NCI-H1436 (cell line): ENCODE measurements at places on chromosomes 12 and 14.

DNA sequence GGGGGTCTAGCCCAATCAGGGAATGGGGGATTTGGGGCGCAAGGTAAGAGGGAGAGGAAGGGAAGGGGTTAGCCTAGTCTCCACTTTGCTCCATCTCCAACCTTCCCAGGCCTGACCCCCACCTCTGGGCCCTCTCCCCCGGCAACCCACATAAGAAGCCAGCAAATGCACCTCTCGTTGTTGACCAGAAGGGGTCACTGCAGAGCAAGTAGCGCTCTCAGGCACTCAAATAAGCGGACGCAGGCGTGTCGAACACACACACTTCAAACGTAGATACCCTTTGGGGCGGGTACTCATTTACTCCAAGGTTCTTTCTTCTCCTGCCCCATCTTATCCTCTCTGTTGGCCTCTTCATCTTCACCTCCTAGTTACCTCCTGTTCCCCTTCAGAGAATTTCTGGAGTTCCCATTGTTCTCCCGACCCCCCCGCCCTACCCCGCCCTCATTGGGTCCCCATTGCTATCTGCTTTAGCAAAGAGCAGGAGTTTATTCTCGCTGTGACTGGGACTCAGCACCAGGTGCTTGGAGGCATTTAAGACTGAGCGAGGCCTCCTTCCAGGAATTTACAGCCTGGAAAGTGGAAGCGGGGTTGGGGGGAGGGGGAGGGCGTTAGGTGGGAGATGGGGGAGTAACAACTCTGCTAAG is 1.5 kb upstream of the SRRM4 start:
- peak; percentile 73 for DNase-seq

DNA sequence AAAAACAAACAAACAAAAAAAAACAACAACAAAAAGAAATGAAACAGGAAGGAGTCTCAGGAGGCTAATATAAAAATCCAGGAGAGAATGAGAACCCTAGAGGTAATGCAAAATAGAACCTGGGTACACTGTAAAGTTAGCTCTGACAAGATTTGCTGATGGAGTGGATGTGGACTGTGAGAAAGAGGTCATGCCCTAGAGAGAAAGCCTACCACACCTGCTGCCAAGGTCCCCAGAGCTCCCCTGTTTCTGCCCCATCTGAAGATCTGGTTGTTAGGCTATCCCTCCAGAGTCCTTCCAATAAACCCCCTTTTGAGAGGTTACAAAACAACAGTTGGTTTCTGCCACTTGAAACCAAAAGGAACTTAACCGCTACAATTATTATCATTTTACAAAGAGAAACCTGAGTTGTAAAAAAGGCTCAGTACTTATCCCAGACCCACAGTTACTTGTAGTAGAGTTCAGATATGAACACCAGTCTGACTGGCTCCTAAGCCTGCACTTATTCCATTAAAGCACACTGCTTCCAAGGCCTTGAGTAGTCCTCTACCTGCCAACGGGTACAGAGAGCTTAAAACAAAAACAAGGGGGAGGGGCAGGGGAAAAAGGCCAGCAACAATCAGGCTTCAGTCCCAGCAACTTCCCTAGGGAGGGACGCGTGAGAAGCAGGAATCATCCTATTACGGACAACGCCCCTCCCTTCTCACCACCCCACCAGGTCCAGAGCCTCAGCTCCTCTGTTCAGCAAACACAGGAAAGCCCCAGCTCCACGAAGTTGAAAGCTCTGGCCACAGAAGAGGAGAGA is 27.7 kb downstream of the PPP1R13B start:
- DNase-seq: peak; percentile 56

GRCh38 chr12:5154091-5154490 is 110.4 kb downstream of the KCNA5 start:
- DNase-seq: no peak

DNA sequence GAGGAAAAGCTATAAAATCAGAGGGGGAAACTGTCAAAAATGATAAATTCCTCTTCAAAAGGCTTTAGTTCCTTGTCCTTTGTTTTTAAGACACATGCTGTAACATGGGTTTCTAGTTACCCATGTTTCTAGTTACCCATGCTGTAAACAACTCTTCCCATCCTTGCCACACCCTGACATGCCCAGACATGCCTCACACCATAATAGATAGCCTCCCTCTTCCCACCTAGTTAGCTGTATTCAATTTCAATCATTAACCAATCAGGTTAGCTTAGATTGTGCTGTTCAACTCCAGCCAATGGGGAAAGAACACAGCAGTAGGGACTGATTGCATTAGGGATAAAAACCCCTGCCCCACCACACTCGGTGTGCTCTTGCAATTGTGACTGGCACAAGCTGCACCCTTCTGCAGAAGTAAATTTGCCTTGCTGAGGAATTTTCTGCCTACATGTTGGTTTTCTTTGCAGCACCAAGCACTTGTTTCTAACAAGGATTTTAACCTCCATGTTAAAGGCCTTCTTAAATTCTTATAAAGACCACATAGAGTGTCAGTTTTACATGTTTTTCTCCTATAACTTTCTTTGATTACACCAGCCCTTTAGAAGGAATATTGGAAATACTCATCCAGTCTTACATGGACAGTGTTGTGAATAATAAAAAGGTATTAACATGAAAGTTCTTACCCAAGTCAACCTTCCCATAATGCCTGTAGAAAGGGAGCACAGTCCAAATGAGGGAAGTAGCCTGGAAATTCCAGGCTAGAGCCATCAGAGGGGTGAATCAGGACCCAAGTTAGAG is 32.5 kb upstream of the LALBA start:
- no peak for DNase-seq

GRCh38 chr14:57692671-57693070 is 173.2 kb downstream of the SLC35F4 start:
- DNase-seq: no peak

- DNase-seq: no peak
Measured at GRCh38 chr14:51604073-51604472, 47.6 kb upstream of the FRMD6 start.

DNA sequence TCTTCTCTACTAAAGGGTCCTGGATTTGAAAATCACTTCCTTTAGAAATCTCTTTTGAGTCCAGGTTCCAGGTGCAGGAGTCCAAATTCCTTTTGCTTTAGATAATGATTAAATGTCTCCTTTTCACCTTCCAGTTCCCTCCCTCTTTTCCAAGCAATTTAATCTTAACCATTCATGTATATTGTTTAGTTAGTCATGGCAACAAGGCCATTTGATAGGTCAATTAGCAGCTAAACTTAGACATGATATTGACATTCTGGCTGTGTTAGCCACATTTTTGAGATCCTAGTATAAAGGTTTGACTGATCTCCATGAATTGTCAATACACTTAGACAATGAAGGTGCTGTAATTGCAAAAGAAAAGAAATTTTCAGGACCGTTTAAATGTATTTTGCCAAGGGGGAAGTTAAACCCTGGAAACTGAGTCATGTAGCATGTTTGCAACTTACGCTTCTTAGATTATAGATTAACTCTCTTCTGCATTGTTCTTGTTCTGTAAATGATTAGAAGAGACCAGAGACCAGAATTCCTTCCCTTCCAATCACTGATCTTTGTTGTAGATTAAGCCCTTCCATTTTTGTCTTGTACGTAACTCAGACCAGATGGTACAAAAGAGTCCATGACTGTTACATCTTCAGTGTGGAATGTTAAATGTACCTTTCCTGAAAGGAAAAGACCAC is 12.4 kb upstream of the C12orf75 start:
- DNase-seq: peak; percentile 50

GRCh38 chr12:111642681-111643426 is 42.9 kb downstream of the BRAP start:
- no peak for DNase-seq

GRCh38 chr12:27333403-27334009 is 870 bp downstream of the BMAL2 start:
- DNase-seq: peak; percentile 10

GRCh38 chr12:121810833-121811433 is 7.1 kb downstream of the SETD1B start:
- DNase-seq: no peak

DNA sequence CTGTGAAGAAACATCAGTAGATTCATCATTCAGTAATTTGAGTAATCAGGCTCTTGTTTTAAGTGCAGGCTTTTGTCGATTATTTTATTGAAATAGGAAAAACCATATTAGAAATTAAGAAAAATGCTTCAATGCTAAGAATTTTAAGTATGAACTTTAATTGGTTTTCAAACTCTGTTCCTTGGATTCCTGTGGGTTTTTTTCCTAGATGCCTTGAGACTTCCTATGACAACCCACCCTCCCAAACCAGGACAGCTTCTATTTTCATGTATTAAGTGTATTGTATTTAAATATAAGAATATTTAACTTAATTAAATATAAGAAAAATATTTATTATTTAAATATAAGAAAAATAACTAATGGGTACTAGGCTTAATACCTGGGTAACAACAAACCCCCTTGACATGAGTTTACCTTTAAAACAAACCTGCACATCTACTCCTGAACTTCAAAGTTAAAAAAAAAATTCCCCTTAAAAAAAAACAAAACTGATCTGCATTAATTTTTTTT is 3.0 kb downstream of the ARHGAP5 start:
- DNase-seq: no peak

GRCh38 chr12:57460841-57461275 is 1.3 kb downstream of the GLI1 start:
- no peak for DNase-seq

DNA sequence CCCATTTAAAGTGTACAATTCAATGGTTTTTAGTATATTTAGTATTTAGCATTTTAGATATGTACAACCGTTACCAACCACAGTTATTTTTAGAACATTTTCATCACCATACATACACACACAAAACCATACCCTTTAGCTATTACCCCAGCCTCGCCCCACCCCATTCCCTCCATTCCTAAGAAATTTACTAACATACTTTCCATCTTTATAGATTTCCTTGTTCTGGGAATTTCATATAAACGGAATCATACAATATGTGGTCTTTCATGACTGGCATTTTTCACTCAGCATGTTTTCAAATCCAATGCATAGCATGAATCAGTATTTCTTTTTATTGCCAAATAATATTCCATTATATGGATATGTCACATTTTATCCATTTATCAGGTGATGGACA is 101.5 kb downstream of the TAOK3 start:
- no peak for DNase-seq

- no peak for DNase-seq
Measured at GRCh38 chr14:50010752-50011151, 105.6 kb downstream of the VCPKMT start.

DNA sequence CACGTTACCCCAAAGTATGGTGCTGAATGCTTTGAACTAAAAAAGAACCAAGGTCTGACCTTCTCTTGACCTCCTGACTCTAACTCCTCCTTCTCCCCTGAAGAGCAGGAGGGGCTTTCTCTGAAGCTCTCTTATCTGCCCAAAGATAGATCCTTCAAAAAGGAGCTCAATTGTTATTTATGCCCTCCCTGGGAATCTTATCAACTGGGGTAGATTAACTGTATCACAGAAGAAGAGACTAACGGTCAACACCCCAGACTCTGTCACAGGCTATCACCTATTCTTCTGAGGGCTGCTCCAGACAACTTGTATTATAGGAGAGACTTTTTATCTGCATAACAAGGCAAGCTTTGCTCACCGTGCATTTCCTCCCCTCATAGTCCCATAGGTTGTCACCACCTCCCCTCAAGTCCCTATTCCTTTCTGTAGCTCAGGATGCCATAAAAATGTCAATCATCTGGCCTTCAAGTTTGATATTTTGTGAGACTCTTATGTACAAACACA is 86.6 kb downstream of the PAPLN start:
- DNase-seq: no peak

DNA sequence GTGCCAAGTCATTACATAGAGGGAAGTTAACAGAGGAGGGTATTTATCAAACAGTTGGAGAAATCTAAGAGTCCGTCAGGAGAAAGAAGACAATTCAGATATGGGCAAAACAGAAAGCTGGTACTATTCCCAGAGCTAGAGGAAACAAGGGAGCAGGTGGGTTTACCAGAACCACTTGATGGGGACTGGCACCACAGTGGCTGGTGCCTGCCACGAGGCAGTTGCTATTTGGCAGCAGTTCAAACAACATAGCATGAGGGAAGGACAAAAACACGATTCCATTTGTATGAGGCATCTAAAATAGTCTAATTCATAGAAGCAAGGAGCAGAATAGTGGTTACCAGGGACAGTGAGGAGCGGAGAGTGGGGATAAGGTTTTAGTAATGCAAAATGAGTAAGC is 24.6 kb upstream of the KLRD1 start:
- DNase-seq: no peak

DNA sequence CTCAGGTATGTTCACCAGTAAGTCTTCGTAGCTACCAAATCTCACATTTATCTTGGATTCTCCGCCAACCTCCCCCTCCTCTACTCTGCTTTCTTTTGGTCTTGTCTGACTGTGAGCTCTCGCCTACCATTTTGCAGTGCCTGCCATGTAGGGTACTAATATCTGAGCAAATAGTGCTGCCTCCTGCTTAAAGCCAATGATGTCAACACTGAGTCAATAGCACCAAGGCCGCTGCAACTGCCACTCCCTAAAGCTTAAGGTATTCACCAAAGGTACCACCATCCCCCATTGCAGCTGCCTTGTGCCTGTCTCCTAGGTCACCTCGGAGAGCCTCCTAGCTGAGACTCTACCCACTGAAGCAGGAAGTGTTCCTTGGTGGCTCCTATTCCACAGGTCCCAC is 114.8 kb upstream of the FUT8 start:
- no peak for DNase-seq

DNA sequence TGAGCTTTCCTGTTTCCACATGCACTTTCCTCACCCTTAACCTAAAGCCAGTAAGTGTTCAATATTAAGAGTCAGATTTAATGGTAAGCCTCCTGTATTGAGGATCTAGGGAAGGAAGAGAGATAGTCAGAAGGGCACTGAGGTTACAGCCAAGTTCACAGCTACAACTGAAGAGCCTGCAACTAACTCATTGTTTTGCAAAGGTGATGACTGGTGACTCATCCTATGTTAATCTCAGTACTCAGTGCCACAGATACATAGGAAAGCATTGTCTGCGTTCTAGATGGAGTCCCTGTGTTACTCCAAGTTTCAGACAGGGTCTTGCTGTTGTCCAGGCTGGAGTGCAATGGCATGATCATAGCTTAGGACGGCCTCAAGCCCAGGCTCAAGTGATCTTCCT is 157.0 kb upstream of the RBM19 start:
- no peak for DNase-seq

- DNase-seq: peak; percentile 39
Measured at GRCh38 chr12:8687846-8688601, 9.8 kb upstream of the RIMKLB start.

DNA sequence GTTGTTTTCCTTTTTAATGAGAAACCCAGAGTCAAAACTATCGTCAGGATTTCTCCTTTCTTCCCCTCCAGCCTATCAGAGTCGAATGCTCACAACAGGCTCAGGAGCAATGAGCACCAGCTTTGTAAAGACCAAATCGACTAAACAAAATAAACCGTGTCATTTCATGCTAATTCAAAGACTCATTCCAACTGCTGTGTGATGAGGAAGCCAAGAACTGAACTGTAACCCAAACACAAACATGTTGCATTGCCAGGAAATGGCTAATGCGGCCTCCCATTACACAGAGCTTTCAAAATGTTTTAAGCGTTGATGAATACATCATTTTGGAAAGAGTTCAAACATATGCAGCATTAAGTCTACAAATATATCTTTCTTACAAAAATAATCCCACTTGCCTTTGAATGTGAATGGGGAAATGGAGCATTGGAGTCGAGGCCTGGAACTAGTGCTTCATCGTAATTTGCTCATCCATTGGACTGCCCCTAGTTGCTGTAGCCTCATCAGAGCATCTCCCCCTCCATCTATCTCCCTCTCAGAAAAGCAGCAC is 349.5 kb downstream of the GXYLT1 start:
- no peak for DNase-seq

- no peak for DNase-seq
Measured at GRCh38 chr12:89236748-89237383, 115.4 kb downstream of the DUSP6 start.
